ENCODE measurements at places on chromosomes 12 and 14.

GRCh38 chr12:56530390-56531055, 8.9 kb downstream of the RBMS2 start:
- no peak for DNase-seq

DNA sequence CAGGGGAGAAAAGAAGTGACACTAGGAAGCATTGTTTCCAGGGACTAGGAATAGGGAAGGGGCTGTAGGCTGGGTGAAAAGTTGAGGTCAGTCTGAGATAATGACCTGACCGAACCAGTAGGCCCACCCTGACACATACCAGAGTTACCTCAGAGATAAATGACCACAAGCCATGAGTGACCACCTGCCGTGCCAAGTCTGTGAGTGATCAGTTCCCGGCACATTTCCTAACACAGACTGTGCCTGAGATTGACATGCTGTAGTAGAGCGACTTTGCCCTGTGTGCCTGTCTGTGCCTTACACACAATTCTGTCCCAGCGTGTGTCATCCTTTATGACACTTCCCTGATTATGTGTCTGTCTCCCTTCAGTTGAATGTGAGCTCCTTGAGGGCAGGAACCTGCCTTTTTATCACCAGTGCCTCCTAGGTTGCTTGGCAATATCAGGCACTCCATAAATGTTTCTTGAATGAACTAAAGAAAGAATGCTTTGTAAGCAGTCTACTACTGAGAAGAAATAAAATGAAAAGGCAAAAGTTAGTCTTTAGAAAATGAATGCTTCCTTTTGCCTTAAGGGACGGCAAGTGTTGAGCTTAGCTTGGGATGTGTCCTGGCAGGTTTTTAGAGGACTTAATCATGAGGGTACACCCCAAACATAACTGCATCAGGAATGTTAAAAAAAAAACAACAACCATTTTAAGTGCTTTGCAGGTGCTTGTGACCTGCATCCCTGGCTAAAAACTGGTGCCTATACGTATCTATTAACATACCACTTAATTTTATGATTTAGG, 9.6 kb upstream of the SSPN start:
- no peak for DNase-seq

- DNase-seq, result peak; percentile 55
These were observed 11.1 kb downstream of the BAG5 start for GRCh38 chr14:103551338-103551762.

GRCh38 chr14:39876916-39877315, 444.7 kb upstream of the FBXO33 start:
- no peak for DNase-seq

DNA sequence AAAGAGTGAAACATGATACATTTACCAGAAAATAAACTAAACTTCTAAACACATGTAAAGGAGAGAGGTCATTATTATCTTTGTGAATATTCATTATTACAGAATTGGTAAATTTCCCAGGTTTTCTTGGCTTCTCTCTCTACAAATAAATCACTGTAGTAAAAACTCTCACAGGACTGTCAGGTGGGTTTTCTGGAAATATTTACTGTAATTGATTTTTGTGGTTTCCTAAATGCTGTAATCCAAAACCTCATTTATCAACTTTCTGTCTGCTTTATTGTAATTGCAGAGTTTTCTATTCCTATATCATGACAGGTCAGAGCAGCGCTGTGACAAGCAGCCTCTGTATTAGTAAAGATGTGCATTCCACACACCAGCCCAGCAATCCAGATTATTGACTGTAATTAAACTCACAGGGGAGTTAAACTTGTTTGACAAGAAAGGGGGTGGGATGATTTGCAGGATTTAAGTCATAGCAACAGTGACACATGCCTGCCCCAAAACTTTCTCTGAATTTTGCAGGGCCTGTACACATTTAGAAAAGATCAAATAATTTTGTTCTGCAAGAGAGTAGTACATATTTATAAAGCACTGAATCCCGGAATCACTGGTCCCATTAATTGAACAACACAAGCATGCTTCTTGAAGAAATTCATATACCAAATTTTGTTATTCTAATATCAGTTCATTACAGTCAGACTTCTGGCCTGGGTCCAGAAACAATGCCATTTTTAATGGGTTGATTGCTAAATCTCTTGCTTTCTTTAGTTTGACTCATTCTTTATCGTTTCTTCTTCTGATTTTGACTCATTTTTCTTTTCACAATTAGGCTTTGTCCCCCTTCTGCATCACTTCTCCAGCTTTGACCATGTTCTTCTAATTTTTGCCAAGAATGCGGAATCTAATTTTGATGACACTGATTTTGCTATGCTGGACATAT, 42.2 kb downstream of the PTPRO start:
- no peak for DNase-seq

- DNase-seq, result no peak
These were observed 136.7 kb upstream of the GSC start for GRCh38 chr14:94906577-94906976.

DNA sequence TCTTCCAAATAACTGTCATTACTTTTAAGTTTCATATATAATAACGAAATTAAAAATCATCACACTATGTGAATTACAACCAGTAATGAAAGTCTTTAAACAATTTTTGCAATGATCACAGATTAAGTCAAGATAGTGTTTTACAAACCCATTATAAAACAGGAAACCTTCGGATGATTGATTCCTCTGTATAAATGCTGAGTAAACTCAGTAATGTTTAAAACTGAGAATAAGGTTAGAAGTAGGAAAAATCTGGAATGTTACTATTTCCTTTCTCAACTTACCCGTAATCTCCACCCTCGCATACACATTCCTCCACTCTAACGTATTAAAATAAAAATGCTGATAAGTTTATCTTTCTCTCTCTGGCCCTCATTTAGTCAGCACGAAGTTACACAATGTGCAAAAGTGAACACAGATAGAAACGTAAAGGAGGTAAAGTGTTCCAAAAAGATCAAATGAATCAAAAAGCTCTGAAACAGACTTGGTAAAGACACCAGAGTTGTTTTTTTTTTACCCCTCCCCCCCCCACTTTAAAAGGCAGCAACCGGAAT, 1.6 kb downstream of the ZFC3H1 start:
- DNase-seq, result no peak

DNA sequence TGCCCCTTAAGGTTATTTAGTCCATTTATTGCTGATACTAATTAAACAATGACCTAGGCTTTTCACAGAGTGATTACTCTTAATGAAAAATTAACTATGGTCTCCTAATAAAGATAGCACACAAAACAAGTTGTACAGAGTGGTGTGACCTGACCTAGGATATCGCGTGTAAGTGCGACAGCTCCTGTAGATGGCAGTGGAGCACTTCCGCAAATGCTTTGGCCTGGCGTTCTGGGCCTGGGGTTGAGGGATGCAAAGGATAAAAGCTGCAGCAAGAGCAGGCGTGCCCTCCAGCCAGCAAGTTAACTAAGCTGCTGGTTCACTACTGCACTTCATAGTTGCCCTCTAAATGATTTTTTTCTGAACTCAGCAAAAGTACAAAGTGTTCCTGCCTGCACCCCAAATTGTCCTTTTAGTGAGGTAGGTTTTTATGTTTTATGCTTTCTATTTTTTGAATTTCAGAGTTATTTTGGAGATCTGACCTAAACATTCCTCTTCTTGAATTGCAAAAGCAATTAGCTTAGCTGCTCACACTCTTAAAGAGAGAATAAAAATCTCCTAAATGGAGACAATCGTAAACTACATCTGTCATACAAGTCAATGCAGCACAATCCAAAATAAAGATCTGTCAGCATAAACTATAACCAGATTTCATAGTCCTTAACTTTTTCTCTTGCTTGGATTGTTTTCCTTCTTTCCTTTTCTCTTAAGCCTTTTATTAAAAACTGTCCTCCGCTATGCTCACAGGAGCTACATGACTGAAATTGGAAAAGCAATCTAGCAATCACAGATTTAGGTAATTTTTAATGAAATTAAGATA, 379.6 kb downstream of the LRIG3 start:
- DNase-seq, result peak; percentile 1

DNA sequence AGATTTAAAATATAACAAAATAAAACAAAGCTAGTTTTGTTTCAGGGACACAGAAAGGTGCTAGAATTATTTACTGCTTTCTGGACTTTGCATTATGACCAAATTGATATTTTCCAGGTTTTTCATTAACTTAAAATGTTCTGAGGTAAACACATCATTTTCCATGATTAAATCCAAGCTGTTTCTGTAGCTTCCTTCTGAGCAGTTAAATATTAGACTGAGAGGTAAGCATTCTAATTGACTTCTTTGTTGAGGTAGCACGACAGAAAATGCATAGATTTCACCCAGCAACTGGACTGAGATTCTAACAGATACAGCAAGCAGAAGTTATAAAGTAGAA, 98.3 kb downstream of the BMP4 start:
- no peak for DNase-seq

DNA sequence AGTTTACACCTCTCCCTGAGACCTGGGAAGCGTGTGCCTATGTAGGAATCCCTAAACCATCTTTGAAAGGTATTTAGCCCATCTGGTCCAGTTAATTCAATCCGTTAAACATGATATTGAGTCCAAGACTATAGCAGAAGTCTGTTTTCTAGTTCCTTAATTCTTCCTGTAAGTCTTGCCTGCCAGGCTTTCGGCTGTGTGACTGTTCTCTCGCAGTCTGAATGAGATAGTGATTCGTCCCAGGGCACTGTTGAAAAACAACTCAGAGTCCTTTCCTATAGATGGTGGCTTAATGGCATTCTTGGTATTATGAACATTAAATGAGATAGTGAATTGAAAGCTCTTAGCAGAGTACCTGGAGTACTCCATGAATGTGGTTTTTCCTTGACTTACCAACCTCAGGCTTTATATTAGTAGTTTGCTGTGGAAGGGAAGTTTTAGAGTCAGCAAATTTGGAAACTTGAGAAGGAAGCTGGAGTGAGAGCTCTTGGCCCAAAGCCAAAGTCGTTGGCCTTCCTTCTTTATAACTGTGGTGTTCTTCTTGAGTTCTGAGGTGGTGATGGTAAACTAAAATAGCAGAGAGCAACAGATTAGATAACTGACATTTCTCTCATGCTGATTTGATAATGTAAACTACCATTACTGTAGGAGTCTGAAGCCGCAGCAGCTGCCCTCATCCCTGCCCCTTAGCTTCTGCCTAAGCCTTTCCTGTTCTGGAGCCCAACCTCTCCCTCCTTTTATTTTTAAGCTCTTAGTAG, 76.5 kb downstream of the TGFB3 start:
- no peak for DNase-seq

GRCh38 chr14:23697680-23698079, 61.5 kb downstream of the DHRS2 start:
- no peak for DNase-seq

GRCh38 chr14:74400919-74401503, 25.0 kb downstream of the SYNDIG1L start:
- DNase-seq, result no peak

DNA sequence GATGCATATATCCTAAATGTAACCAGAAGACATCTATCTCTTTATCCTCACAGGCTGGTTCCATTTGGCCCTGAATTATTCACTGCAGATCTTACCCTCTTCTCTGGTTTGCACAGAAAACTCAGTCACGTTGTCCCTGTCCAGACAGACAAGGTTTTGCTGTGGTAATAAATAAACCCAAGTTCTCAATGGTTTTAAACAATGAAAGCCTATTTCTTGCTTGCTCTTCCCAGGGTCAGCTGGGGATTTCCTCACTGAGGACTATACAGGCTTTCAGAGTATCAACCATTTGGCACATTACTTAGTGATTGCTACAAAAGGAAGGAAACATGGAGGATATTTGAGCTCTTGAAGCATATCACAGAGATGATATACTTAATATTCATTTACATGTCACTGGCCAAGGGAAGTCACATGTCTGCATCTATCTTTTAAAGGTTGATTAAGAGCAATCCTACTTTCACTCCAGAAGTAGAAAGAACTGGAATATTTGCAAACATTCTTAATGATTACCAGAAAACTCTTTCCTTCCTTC, 24.4 kb upstream of the E2F7 start:
- DNase-seq, result no peak

GRCh38 chr12:54463034-54463433, 10.4 kb downstream of the GTSF1 start:
- DNase-seq, result no peak

- DNase-seq, result no peak
These were observed 26.3 kb downstream of the PDE6H start for GRCh38 chr12:14999021-14999694.

- no peak for DNase-seq
These were observed 15.4 kb upstream of the CLMN start for GRCh38 chr14:95335071-95335470.

DNA sequence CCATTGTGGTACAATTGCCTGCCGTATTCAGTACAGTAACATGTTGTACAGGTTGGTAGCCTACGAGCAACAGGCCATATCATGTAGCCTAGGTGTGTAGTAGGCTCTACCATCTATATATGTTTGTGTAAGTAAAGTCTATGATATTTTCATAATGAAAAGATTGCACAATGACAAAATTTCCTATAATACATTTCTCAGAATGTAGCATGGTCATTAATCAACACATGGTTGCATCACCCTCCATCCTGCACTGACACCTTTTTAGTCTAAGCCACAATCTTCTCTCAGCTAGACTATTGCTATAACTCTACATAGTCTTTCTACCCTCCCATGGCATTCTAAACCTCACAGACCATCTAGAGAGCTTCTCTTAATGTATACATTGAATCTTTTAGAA, 158.5 kb upstream of the HMGA2 start:
- DNase-seq, result no peak

- DNase-seq, result no peak
These were observed 130.3 kb downstream of the IGF1 start for GRCh38 chr12:102350070-102350469.

DNA sequence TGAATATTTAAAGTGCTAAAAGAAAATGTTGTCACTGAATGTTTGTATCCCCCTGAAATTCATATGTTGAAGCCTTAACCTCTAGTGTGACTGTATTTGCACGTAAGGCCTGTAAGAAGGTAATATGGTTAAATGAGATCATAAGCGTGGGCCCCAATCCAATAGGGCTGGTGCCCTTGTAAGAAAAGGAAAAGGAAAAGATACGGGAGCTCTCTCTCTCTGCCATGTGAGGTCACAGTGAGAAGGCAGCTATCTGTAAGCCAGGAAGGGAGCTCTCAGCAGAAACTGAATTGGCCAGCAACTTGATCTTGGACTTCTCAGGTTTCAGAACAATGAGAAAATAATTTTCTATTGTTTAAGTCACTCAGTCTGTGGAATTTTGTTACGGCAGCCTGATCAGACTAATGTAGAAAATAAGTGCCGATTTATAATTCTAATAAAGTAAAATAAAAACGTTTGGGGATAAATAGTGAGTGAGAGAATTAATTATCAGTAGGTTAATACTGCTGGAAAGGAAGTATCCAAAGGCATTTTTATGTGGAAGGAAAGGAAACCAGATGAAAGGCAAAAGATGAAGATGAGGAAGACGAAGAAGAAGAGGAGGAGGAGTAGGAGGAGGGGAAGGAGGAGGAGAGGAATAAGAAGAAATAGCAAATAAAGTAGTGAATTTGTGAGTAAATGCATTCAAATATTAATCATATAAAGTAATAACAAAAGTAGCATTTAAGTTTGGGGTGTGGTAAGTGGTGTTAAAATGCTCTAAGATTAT, 188.5 kb upstream of the KRR1 start:
- no peak for DNase-seq

GRCh38 chr12:2613326-2614073, 181.3 kb upstream of the FKBP4 start:
- DNase-seq, result no peak

GRCh38 chr12:3329361-3329760, 161.6 kb upstream of the PRMT8 start:
- DNase-seq, result no peak

GRCh38 chr12:120220838-120221575, 20.1 kb upstream of the RPLP0 start:
- DNase-seq, result no peak
